ENCODE measurements at places on chromosomes 1 and 21. TPM values are rescaled to one million over a fixed set of nuclear protein-coding genes. Genes with fewer than 3 reads are reported as not detected.

RGSL1 gene
- total RNA-seq, result not detected

SFN gene
- total RNA-seq, result 1,044 TPM

LRRC42 gene
- total RNA-seq, result 24.2 TPM

CFAP298 gene
- 40.3 TPM for total RNA-seq

AMY1A gene
- not detected for total RNA-seq

VANGL2 gene
- 24.5 TPM for total RNA-seq

LIN28A gene
- total RNA-seq, result not detected

TEKT2 gene
- not detected for total RNA-seq

OR2L3 gene
- not detected for total RNA-seq

PLEKHG5 gene
- 126 TPM for total RNA-seq

SH3D21 gene
- total RNA-seq, result 20.9 TPM

LORICRIN gene
- 718 TPM for total RNA-seq

FABP3 gene
- total RNA-seq, result 11.2 TPM

PRRX1 gene
- 20.9 TPM for total RNA-seq

TSPAN1 gene
- total RNA-seq, result 10.9 TPM
